ENCODE measurements at places on chromosomes 16 and 17.

- no peak for DNase-seq
Measured at GRCh38 chr17:19390951-19391350, 4.0 kb upstream of the MFAP4 start.

GRCh38 chr17:14871921-14872320, 393.2 kb downstream of the PMP22 start:
- no peak for DNase-seq

- no peak for DNase-seq
Measured at GRCh38 chr17:78114831-78115723, 13.5 kb downstream of the TMC6 start.

- no peak for DNase-seq
Measured at GRCh38 chr16:77856438-77857160, 68.2 kb downstream of the VAT1L start.

GRCh38 chr17:27494192-27495091, 38.2 kb downstream of the KSR1 start:
- no peak for DNase-seq

DNA sequence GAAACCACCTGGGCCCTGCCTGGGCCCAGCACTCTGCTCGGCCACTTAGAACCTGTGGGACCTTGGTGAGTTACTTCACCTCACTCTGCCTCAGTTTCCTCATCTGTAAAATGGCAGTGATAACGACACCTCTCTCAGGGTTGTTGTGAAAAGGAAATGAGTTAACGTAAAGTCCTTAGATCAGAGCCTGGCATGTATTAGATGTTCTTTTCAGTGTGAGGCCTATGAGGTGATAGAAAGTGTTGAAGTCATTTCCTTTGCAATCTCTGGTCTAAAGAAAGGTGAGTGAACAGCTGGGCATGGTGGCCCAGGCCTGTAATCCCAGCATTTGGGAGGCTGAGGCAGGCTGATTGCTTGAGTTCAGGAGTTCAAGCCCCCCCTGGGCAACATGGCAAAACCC, 51.7 kb upstream of the LGALS9 start:
- DNase-seq = no peak

DNA sequence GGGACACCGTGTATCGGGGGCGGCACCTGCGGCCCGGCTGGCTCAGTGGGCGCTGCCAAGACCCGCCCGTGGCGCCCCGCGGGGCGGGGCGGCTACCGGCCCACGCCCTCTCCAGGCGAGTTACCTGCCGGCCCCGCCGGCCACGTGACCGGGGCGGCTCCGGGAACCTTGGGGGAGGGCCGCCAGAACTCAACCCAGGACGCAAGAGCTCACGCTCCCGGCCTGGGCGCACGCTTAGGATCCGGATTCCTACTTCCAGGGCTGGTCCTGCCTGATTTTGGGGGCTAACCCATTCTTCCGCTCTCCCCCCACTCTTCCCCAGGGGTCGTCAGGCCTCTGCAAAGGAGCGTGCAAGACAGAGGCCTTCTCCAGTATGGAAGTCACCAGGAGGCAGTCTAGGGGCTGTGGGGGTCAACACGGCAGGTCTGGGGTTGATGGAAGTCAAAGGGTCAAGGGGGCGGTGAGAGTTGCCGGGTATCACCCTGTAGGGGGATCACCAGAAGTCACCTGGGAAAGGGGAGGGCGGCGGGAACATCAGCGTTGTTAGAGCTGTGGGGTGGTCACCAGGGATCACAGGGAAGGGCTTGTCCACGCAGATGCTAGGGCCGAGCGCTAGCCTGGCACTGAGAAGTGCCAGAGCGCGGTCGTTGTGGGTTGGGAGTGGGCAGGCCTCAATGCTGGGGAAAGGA, 354 bp upstream of the ESRP2 start:
- peak; percentile 36 for DNase-seq

- no peak for DNase-seq
Measured at GRCh38 chr17:19979917-19980770, 2.5 kb upstream of the AKAP10 start.

GRCh38 chr17:18323007-18323406, 7.9 kb downstream of the SMCR8 start:
- DNase-seq = no peak

- DNase-seq = no peak
Measured at GRCh38 chr16:74030000-74030706, 266.5 kb upstream of the PSMD7 start.

DNA sequence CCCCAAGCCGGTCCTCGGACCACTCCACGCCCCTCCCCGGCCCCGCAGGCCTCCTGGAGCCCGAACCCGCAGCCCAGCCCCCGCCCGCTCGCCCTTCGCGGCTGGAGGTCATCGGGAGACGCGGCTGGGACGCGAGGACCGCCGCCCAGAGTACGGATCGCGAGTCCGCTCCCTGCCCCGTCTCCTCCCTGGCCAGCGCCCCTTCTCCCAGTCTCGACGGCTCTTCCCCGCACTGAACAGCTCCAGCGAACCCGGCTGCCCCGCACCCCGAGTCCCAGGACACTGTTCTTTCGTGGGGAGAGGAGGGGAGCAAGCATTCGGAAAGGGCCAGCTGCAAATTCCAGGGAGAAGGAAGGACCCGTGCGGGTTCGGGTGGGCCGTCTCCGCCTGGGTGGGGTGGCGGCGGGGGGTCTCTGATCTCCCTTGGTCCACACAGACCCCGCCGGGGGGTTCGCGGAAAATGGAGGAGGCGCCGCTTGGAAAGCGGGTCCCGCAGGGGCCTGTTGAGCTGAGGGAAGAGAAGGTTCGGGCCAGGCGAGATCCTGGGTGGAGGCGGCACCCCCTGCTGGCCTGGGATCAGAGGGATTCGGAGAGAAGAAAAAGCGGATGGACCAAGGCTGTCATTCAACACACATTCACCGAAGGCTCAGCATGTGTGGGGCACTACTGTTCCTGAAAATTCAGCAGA, 632 bp upstream of the RTN4RL1 start:
- DNase-seq = no peak

DNA sequence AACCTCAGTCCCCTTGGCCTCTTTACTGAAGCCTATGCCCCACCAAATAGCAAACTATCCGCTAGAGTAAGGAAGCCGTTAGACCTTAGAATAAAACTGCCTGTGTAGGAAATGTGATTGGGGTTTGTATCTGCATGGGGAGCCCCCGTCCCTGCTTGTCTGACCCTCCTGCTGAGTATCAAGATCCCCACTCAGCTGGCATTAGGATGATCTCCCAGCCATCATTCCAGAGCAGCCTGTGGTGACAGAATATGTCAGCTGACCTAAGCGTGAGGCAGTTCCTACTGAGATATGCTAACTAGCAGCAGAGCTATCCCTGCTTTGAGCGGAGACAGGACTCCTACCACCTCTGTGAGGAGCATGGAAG, 645 bp upstream of the GFOD2 start:
- DNase-seq = no peak

GRCh38 chr16:73028263-73028662, 19.7 kb downstream of the ZFHX3 start:
- no peak for DNase-seq
